ENCODE measurements at places on chromosomes 7 and 10.

GRCh38 chr7:141014125-141014523 lies 628 bp downstream of the MRPS33 start:
- peak; percentile 41 for DNase-seq

DNA sequence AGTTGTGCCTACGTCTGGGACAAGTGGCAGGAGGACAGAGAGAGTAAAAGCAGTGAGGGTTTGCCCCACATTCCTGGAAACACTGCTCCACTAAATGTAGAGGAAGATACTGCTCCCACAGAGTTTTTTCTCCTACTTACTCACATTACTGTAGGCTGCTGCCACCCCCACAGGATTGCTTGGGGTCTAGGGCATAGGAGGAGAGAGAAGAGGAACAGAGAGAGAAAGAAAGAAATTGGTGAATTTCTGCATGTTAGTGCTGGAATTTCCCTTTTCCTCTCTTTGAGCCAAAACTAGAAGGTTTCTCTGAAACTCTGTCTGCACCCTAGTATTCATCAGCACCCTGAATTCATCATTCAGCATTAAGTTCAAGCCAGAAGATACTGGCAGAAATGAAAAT lies 397.9 kb downstream of the INHBA start:
- DNase-seq: no peak

- DNase-seq: peak; percentile 74
Observed at GRCh38 chr10:92126100-92126650, 164.7 kb downstream of the CPEB3 start.

GRCh38 chr7:46317256-46317655 lies 396.2 kb upstream of the IGFBP3 start:
- peak; percentile 31 for DNase-seq

- no peak for DNase-seq
Observed at GRCh38 chr10:19772972-19773371, 43.3 kb upstream of the PLXDC2 start.

DNA sequence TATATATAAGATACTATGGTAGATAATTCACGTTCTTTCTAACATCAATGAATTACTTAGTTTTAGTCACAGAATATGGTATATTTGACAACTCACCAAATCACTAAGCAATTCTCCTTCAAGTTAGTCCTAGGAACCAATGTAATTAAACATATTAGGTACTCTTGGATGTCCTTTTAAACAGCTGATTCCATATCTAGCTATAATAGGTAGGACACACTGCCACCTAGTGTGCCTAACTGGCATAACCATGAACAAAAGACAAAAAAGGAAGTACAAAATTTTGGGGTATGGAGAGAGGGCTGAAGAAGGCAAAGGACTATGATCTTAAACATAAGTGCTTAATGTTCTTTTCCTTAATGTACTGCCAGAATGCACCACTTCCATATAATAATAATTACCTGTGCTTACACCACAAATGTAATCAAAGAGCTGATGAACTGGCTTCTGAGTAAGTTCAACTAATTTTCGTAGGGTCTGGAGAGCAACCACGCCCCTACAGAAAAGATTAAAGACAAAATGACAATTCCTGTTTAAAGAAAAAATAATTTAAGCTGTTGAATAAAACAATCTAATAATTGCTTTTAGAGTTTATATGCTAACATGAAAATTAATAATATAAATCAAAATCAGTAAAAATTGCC lies 28.7 kb downstream of the PNPLA8 start:
- DNase-seq: peak; percentile 29
